ENCODE measurements at places on chromosomes 11 and 22. TPM values are rescaled to one million over a fixed set of nuclear protein-coding genes. Genes with fewer than 3 reads are reported as not detected.

Gene HPX
- 6.0 TPM for total RNA-seq

Gene FOLR1
- total RNA-seq, result not detected

Gene ASCL2
- 0.62 TPM for total RNA-seq

Gene RTN4RL2
- total RNA-seq, result 4.3 TPM

Gene PLAAT4
- total RNA-seq, result 39.8 TPM

Gene OR51B2
- total RNA-seq, result not detected

DNA sequence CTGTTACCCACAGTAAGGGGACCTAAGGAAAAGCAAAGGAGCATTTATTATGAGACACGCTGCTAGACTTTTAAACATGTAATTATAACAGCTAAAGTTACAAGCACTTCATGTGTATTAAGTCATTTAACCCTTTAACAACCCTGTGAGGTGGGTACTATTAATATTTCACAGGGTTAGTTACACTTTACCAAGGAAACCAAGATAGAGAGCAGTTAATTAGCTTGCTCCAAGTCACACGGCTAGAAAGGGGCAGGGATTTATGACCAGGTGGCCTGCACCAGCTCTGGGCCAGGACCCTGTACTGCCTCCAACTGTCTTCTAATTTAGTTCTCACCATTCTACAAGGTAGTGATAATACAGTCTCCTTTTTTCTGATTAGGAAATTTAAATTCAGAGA lies 74.9 kb downstream of the RPL27A start:
- no peaks in the 10 kb centered on the region for H3K36me3 ChIP-seq
- no peak overlapping the region for H3K4me3 ChIP-seq
- no peak for DNase-seq
- H3K4me1 ChIP-seq, result peaks cover 3% of the 10 kb centered on the region
- H3K27me3 ChIP-seq, result no peaks in the 10 kb centered on the region
- H3K27ac ChIP-seq, result peak overlapping the region; percentile 61

DNA sequence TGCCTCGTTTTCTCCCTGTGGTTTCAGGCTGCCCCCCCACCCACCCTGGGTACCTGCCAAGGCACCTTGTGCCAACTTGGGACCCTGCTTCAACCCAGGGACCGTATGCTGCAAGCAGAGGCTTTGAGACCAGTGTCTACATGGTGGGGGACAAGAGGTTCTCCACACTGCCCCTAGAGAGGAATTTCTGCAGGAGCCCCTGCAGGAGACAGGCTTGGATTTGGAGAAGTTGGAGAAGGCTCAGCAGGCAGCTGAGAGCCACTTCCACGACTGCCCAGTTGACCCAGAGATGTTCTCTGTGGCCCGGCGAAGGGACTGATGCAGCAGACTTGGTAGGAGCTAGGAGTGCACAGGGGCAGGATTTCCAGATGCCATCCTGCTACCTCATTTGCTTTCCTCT lies 20.1 kb upstream of the NNMT start:
- H3K27ac ChIP-seq, result no peak overlapping the region
- no peak overlapping the region for H3K4me3 ChIP-seq
- peaks cover 1% of the 10 kb centered on the region for H3K36me3 ChIP-seq
- H3K4me1 ChIP-seq, result no peaks in the 10 kb centered on the region
- no peaks in the 10 kb centered on the region for H3K27me3 ChIP-seq
